NCI-H510A treated with DMSO at 0.1 percent for 48 hours (cell line): ENCODE measurements at places on chromosomes 3 and 15.

DNA sequence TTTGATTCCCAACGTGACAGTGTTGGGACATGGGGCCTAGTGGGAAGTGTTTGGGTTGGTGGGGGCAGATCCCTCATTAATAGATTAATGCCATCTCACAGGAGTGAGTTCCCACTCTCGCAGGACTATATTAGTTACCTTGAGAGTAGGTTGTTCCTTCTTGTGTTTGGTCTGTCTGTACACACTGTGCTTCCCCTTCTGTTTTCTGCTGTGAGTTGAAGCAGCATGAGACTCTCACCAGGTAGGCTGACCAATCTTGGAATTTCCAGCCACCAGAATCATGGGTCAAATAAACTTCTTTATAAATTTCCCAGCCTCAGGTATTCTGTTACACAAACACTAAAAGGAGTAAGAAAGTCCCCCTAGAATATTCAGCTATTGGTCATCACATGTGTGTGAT is 145.4 kb downstream of the ERC2 start:
- DNase-seq = no peak

DNA sequence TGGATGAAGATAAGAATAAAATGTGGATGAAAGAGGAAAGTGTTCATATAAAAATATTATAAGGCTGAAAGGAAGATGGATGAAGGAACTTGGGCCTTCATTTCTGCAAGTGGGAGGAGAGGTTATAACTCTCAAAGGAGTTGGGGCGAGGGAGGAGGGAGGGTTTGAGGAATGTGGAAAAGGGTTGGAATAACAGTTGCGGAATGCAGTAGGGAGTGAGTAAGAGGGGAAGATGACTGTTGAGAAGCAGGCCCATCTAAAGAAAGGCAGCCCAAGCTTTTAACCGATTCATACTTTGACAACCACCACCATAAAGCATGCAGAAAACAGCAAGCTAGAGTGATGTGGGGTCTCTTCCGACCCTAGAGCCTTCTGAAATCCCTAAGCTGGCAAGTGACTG is 8.3 kb upstream of the TM4SF4 start:
- DNase-seq = no peak

DNA sequence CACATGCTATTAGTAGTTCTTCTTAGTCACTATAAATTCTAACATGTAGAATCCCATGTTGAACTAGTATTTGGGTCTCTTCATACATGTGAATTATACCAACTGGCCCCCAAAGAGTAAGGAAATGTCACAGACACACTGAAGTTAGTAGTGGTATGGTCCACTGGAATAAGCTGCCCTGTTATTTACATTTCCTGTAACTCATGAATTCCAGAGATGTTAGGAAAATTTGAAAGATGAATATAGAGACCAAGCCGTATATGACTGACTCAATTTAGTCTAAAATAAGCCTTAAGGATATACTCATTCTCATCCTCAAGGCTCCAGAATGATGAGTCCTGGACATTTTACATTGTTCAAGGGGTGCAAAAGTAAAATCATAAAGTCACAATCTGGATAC is 81.2 kb downstream of the FBXL22 start:
- DNase-seq = no peak

GRCh38 chr15:28096411-28096669 is 2.8 kb downstream of the OCA2 start:
- no peak for DNase-seq

GRCh38 chr3:124260206-124260915 is 268.4 kb upstream of the ROPN1 start:
- DNase-seq = no peak
